PC-3 (cell line): ENCODE measurements at places on chromosomes 2 and 18. TPM values are rescaled to one million over a fixed set of nuclear protein-coding genes. Genes with fewer than 3 reads are reported as not detected.

GRCh38 chr2:143463719-143464118 is 334.5 kb downstream of the ARHGAP15 start:
- H3K4me3 ChIP-seq = no peak overlapping the region
- no peaks in the 10 kb centered on the region for H3K4me1 ChIP-seq
- H3K27me3 ChIP-seq = no peaks in the 10 kb centered on the region
- no peak overlapping the region for H3K27ac ChIP-seq

DNA sequence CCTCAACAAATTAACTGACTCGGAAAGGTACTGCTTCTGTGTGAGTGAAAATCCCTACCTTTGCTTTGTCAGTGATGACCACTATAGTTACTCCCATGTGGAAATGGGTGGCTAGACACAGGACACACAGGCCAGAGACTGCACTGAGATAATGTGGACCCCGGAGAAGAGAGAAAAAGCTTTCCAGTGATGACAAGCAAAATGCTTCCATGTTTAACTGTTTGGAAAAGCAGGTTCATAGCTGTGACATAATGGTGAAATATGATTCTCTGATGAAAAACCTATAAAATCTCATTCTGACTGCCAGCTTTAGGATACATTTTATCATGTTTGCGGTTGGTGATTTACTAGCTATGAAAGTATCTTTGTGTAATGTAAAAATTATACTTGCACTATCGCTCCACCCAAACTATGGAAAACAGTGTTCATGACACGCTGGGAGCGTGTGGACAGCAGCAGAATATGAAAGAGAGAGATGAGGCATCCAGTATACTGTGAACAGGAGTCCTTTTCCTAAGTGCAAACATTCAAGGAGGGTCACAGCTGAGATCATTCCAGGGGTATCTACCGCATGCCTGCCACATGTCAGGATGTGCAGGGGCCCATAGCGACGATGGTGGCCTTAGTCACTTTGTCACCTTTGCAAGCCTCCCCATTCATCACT is 782.7 kb upstream of the SOX11 start:
- H3K4me1 ChIP-seq = peaks cover 7% of the 10 kb centered on the region; the same call in 1 of the 2 replicates
- no peaks in the 10 kb centered on the region for H3K27me3 ChIP-seq
- peak; percentile 56 for DNase-seq
- no peak overlapping the region for H3K27ac ChIP-seq

CARF gene
- total RNA-seq = 1.6 and 4.4 TPM in 2 replicates

GRCh38 chr18:44801781-44802180 is 121.1 kb downstream of the SETBP1 start:
- no peaks in the 10 kb centered on the region for H3K4me1 ChIP-seq
- H3K4me3 ChIP-seq = no peak overlapping the region
- H3K27me3 ChIP-seq = no peaks in the 10 kb centered on the region
- no peaks in the 10 kb centered on the region for H3K36me3 ChIP-seq

SKA1 gene
- 11.6 and 17.2 TPM in 2 replicates for total RNA-seq

GLI2 gene
- 4.0 and 30.3 TPM in 2 replicates for total RNA-seq

SAG gene
- total RNA-seq = 0.17 TPM in 1 of 2 replicates, not detected in the other

- H3K36me3 ChIP-seq = no peaks in the 10 kb centered on the region
- no peak overlapping the region for H3K4me3 ChIP-seq
- H3K4me1 ChIP-seq = no peaks in the 10 kb centered on the region
- no peaks in the 10 kb centered on the region for H3K27me3 ChIP-seq
Observed at GRCh38 chr2:203798296-203799087, 69.1 kb upstream of the CTLA4 start.

DNA sequence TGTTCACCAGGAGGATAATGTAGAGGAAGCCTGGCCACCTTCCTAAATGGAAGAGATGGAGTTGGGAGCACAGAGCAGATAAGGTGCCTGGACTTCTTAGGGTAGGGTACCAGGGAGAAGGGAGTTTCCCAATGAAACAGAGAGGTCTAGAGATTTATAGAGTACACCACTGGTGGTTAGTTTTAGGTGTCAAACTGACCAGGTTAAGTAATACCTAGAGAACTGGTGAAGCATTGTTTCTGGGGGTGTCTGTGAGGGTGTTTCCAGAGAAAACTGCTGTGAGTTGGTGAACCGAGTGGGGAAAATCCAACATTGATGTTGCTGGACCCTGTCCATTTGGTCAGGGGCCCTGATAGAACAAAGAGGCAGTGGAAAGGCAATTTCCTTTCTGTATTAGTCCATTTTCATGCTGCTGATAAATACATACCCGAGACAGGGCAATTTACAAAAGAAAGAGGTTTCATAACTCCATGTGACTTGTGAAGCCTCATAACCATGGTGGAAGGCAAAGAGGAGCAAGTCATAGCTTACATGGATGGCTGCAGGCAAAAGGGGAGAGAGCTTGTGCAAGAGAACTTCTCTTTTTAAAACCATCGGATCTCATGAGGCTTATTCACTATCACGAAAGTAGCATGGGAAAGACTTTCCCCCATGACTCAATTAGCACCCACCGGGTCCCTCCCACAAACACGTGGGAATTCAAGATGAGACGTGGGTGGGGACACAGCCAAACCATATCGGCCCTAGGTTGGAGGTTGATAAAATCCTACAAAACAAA is 260.8 kb downstream of the CBLN2 start:
- no peak overlapping the region for H3K4me3 ChIP-seq
- H3K36me3 ChIP-seq = no peaks in the 10 kb centered on the region
- no peaks in the 10 kb centered on the region for H3K4me1 ChIP-seq
- DNase-seq = no peak
- no peak overlapping the region for H3K27ac ChIP-seq
- no peaks in the 10 kb centered on the region for H3K27me3 ChIP-seq

DNA sequence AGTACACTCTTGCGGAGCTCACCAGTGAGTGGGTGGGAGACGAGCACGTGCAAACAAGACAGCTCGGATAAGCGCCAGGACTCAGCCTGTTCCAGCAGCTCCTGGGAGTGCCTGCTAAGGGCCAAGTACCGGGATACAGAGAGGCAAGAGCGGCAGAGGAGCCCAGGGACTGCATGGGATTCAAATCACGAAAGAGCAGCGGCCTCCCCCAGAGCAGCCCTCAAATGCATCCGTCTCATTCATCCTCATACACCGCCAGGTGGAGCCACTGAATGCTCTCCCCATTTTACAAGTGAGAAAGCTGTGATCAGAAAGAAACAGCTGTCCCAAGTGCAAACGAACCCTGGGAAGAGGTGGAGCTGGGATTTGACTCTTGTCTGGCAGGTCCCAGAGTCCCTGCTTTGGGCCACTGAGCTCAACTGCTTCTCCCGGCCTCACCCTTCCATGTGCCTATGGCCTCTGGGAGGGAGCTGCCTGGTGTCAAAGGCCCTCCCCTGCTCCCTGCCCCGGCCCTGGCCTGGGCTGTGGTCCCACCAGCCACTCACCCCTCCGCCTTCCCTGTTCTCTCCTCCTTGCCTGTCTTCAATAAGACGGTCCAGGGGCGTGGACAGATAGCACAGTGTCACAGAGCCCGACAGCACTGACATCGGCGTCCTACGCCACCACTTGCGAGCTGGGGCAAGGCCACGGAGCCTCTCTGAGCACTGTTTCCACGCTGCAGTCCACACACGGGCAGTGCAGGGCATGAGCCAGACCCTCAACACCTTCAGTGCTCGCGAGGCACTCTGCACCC is 72.8 kb upstream of the TAF1B start:
- no peaks in the 10 kb centered on the region for H3K36me3 ChIP-seq
- H3K27me3 ChIP-seq = no peaks in the 10 kb centered on the region
